Stimulated activated CD4-positive, alpha-beta T cell treated with anti-CD3 and anti-CD28 coated beads, Interleukin-15, amount 100 ng/mL, for 1 hour (primary cell): ENCODE measurements at places on chromosomes 6 and 20.

- no peak for DNase-seq
Measured at GRCh38 chr6:17957904-17958620, 29.4 kb downstream of the KIF13A start.

DNA sequence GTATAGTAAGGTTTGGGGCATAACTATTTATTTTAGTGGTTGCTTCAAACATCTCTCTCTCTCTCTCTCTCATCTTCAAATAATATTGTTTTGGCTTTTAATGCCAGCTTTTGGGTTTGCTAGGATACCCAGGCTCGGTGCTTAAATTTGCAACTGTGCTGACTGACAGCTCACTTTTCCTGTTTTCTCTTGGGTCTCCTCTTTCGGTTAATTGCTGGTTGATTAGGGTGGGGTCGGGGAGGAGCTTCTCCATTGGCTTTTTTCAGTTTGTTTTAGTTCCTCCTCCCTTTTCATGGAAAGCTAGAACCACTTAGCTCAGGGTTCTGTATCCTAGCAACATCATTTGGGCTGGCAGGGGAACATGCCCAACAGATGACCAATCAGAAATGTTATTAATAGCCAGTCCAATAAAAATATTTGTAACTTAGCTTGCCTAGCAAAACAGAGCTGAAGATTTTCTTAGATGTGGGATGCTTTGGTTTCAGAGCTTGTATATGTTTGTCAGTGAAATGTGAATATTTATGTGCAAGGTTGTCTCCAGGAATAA lies 11.3 kb downstream of the TFAP2B start:
- DNase-seq: no peak

DNA sequence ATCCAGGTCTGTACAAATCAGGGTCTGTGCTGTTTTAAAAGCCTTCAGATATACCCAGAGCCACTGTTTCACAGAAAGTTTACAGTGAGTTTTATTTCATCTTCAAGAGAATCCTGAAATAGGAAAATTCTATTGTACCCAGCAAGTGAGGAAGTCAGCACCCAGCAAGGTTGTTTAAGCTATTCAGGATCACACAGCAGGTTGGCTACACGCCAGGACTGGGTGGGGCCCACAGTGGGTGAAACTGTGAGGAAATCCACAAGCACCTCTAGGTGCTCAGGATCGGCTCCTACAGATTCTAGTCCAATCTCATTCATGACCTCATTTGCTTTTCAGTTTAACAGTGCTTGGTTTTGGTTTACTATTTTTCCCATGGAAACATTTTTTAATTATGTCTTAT lies 128.9 kb downstream of the SYNDIG1 start:
- DNase-seq: no peak

GRCh38 chr6:112990971-112991370 lies 643.8 kb downstream of the RFPL4B start:
- DNase-seq: no peak

DNA sequence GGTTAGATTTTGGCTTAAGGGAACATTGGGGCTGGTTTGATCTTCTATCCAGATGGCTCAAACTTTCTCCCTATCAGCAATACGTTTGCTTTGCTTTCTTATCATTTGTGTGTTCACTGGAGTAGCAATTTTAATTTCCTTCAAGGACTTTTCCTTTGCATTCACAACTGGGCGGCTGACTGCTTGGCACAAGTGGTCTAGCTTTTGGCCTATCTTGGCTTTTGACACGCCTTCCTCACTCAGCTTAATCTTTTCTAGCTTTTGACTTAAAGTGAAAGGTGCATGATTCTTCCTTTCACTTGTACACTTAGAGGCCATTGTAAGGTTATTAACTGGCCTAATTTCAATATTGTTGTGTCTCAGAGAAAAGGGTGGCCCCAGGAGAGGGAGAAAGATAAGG lies 254.9 kb downstream of the PLCB1 start:
- DNase-seq: no peak

GRCh38 chr6:125738276-125738675 lies 11.2 kb upstream of the HEY2 start:
- DNase-seq: no peak

- DNase-seq: no peak
Measured at GRCh38 chr6:47034926-47035325, 7.2 kb downstream of the ADGRF1 start.

- DNase-seq: no peak
Measured at GRCh38 chr20:37315452-37316110, 26.1 kb downstream of the MANBAL start.

DNA sequence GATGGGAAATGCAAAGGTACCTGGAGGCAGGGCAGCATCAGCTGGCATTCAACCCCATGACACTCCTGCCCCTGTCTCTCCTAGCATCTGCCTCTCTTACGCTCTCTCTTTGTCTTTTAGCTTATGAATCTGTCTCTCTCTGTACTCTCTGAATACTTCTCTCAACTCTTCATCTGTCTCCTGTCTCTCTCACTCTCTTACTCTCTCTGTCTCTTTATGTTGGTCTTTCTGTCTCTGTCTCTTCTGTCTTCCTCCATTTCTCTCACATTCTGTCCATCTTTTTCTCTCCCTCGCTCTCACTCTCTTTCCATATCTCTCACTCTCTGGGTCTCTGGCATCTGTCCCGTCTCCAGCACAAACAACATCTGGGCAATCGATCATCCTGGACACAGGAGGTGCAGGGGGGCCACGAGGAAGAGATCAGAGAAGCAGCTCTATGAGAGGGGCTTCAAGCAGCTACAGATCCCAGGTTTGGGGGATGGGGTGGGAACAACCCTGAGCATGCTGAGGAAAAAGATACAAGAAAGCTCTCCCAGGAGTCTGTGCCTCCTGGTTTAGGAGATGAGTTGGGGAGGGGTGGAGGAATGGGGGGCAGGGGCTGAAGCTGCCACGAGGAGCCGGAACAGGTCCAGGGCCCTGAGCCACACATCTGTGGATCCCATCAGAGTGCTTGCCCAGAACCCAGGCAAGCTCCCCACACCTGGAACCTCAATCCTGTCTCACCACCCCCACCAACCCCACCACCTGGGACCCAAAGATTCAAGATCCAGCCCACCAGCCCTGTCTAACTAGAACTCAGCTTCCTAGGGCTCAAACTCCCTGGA lies 2.4 kb downstream of the COL11A2 start:
- no peak for DNase-seq

- no peak for DNase-seq
Measured at GRCh38 chr6:125233202-125233601, 68.6 kb downstream of the HDDC2 start.

- DNase-seq: no peak
Measured at GRCh38 chr6:90186637-90187371, 109.8 kb downstream of the BACH2 start.

- no peak for DNase-seq
Measured at GRCh38 chr6:121112356-121112755, 221.9 kb downstream of the TBC1D32 start.

GRCh38 chr20:31608251-31608945 lies 3.3 kb downstream of the ID1 start:
- DNase-seq: no peak

DNA sequence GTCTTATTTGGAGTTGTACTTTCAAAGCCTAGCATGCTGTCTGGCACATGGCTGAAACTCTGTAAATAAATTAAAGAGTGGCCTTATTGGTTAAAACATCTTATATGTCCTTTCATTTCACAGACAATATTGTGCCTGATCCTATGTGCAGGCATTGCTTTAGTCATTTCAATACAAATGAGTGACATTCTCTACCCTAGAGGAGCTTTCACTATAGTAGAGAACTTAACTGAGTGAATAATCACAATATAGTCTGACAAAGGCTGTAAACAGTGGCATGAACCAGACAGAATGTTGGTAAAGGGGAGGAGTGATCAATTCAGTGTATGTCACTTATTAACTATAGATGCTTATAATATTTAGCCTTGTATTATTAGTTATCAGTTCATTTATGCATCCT lies 481.8 kb downstream of the TFAP2B start:
- no peak for DNase-seq

GRCh38 chr6:31785475-31785874 lies 8.3 kb upstream of the VWA7 start:
- no peak for DNase-seq

DNA sequence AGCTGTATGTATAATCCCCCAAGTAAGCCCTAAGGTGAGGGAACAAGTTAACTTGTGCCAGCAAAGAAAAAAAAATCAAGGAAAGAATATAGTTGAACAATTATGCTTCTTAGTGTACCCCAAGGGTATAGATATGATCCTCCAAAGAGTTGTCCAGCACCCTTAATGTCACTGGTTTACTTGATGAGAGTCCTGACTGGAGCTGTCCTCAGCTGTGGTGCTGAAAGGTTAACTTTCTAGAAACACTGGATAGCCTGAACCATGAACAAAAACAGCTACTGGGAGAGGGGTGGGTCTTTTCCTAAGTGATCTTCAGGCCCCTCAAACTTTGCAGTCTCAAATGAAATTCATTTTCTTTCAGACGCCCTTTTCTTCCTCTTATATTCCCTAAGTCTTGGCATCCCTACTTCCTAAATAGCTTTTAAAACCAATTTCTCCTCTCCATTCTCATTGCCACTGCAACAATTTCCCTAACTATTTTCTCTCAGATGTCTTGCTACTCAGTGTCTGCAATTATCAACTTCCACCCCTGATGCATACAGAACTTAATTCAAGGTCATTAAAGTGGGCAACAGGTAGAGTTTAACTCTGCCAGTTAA lies 83.5 kb upstream of the PROKR2 start:
- no peak for DNase-seq

DNA sequence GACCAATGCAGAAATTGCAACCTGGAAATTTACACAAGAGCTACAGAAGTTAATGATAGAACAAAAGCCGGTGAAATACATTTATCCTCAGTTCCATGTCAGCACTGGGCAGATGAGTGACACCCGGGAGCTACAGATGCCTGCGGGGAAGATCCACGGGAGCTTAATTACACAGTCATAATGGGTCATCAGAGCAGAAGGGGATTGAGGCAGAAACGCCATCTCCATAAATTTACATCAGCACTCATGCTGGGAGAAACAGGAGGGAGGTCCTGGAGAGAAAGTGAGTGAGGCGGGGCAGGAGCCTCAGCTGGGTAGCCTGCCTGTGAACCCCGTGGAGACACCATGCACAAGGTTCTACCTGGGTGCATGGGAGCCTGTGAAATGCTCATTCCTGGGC lies 37.6 kb upstream of the CST7 start:
- no peak for DNase-seq

DNA sequence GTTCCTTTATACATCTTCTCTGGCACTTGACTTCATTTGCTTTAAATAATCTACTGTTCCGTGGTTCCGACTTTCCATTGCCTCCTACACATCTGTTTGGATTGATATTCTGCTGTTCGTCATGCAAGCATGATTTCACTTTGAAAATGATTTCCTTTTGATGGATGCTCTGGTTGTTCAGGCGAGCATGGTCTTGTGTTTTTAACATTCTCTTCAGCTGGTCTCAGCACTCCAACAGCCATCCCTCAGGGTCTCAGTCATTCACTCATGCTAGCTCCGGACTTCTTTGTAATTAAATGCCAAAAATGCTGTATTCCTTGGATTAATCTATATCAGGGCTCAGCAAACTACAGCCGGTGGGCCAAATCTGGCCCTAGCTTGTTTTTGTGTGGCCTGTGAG lies 27.2 kb upstream of the SPACA1 start:
- DNase-seq: no peak

DNA sequence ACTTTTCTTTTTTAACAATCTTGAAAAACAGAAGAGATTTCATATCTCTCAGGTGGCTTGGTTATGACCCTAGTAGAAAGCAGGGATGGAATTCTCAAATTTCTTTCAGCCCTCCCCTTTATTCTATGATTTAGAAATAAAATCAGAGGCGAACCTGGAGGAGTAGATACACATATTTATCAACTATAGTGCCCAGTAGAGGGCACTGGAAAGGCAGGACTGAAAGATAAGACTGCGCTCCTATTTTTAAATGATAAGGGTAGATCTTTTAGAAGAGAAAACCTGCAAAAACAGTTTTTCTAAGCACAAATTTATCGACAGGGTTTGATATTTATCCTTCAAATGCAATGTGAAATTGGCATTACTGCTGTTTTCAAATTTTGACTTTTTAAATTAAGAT lies 1296.6 kb downstream of the EPHA7 start:
- DNase-seq: no peak

GRCh38 chr6:24600903-24601302 lies 45.1 kb downstream of the KIAA0319 start:
- no peak for DNase-seq

- no peak for DNase-seq
Measured at GRCh38 chr6:169220068-169220964, 33.3 kb downstream of the THBS2 start.

DNA sequence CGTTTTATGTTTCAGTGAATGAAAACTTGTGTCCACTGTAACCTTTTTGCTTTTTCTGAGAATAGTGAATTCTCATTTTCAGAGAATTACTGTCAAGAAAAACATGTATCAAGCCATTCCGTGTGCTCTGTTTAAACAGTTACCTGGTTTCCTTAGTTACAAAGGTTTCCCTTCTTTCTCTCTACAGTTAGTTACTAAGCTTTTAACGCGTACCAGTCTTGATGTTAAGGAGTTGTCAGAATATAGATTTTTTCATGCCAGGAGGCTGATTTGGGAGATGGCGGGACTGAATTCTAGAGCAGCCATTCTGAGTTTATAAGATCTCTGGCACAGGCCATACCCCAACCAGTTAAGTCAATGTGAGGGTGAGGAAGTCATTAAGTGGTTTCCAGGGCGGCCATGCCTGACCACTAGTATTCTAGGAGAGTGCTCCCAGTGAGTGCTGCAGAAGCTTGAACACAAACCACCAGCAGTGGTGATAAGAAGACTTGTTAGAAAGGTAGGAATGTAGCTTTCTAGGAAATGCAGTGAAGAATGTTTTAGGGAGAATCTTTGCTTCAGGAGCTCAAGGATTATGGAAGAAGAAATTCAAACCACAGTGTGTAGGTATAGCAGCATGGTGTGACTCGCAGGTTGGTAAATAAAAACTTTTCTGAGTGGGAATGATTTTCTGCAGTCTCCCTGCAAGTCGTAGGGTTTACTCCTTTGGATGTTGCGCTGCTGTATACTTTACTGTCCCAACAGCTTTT lies 112.9 kb downstream of the JARID2 start:
- no peak for DNase-seq

- no peak for DNase-seq
Measured at GRCh38 chr6:17816921-17817611, 110.3 kb upstream of the NUP153 start.

- no peak for DNase-seq
Measured at GRCh38 chr20:57432480-57432861, 41.3 kb downstream of the RBM38 start.

DNA sequence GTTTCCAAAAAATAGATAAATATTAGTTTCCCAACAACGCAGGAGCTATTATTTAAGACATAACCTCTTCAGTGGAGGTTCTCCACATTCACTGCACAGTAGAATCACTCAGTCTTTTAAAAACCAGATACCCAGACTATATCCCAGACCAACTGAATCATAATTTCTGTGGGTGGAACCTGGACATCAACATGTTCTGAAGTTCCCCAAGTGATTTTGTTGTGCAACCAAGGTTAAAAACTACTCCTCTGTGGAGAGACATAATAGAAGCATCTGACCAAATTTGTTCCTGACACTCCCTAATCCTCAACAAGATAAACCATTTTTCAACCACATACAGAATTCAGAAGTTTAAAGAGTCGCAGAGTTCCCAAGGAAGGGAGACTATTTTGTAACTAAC lies 42.3 kb downstream of the STK38 start:
- DNase-seq: no peak

GRCh38 chr6:137036566-137037300 lies 8.0 kb downstream of the IL20RA start:
- no peak for DNase-seq

- no peak for DNase-seq
Measured at GRCh38 chr6:106448000-106448426, 87.5 kb downstream of the CRYBG1 start.

- no peak for DNase-seq
Measured at GRCh38 chr20:61557621-61558020, 305.6 kb downstream of the CDH4 start.

- no peak for DNase-seq
Measured at GRCh38 chr20:20063941-20064702, 11.8 kb downstream of the CFAP61 start.
